ENCODE measurements at places on chromosomes 2 and 18. TPM values are rescaled to one million over a fixed set of nuclear protein-coding genes. Genes with fewer than 3 reads are reported as not detected.

- no peak for DNase-seq
Measured at GRCh38 chr2:66173645-66174044, 261.3 kb upstream of the MEIS1 start.

Gene ERICH2
- total RNA-seq, result 0.74 TPM

DNA sequence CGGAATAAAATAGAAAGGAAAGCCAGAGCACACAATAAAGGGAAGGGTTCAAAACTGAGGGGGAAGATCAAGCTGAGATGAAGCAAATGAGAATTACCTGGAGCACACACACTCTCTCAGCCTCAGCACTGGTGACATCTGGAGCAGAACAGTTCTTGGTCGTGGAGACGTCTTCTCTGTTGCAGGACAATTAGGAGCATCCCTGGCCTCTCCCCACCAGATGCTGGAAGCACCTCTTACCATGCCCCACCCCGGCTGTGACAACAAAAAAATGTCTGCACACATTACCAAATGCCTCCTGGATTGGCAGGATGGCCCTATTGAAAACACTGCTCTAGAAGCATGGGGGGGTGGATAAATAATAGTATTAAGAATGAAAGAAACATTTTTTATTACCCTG is 43.6 kb upstream of the MAP3K20 start:
- DNase-seq, result no peak

- DNase-seq, result peak; percentile 35
Measured at GRCh38 chr2:25606892-25607291, 66.5 kb downstream of the DTNB start.

GRCh38 chr2:73920577-73921545 is 5.8 kb upstream of the DGUOK start:
- no peak for DNase-seq

Gene GNAL
- 0.44 TPM for total RNA-seq

Gene NAT8
- total RNA-seq, result not detected

Data from Panc1 (cell line).